Activated naive CD4-positive, alpha-beta T cell treated with anti-CD3 and anti-CD28 coated beads for 36 hours (primary cell): ENCODE measurements at places on chromosomes 12 and 14.

GRCh38 chr12:49146406-49146805 lies 15.2 kb upstream of the TUBA1B start:
- H3K27ac ChIP-seq = no peak overlapping the region
- peaks cover 3% of the 10 kb centered on the region for H3K36me3 ChIP-seq
- no peak overlapping the region for H3K4me3 ChIP-seq
- peaks cover 2% of the 10 kb centered on the region for H3K4me1 ChIP-seq

- H3K27ac ChIP-seq = no peak overlapping the region
- H3K27me3 ChIP-seq = no peaks in the 10 kb centered on the region
- H3K36me3 ChIP-seq = no peaks in the 10 kb centered on the region
Measured at GRCh38 chr12:81530352-81530751, 228.8 kb downstream of the PPFIA2 start.

GRCh38 chr12:92065018-92065499 lies 80.6 kb downstream of the BTG1 start:
- H3K27ac ChIP-seq = peak overlapping the region; percentile 84
- H3K36me3 ChIP-seq = peaks cover 11% of the 10 kb centered on the region
- DNase-seq = peak; percentile 86
- H3K27me3 ChIP-seq = no peaks in the 10 kb centered on the region

GRCh38 chr14:100719976-100720520 lies 6.6 kb upstream of the DLK1 start:
- peaks cover 15% of the 10 kb centered on the region for H3K27me3 ChIP-seq
- no peak for DNase-seq
- no peak overlapping the region for H3K27ac ChIP-seq
- no peak overlapping the region for H3K4me3 ChIP-seq
- H3K36me3 ChIP-seq = no peaks in the 10 kb centered on the region

DNA sequence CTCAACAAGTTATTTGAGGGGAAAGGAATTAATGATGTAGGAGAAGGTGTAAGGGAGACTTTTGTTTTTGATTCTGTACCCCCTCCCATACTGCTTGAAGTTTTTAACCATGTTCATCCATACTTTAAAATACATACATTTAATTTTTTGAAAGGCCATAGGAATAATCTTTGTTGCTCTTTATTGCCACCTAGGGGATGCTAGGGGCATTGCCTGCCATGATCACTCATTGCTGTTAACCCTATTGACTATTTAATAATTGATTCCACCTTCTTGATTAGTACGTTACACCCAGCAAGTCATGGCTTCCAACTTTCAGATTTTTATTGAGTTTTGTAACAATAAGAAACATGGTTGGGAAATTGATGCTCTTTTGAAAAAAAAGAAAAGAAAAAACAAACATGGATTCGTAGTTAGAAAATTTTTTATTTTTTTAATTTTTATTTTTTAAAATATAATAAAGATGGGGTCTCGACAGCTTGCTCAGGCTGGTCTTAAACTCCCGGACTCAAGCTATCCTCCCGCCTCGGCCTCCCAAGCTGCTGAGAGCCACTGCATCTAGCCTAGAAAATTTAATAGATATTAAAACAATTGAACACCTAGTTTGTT lies 8.5 kb upstream of the PRKAB1 start:
- H3K36me3 ChIP-seq = no peaks in the 10 kb centered on the region
- DNase-seq = peak; percentile 69
- no peaks in the 10 kb centered on the region for H3K27me3 ChIP-seq
- no peaks in the 10 kb centered on the region for H3K4me1 ChIP-seq
- H3K4me3 ChIP-seq = no peak overlapping the region

DNA sequence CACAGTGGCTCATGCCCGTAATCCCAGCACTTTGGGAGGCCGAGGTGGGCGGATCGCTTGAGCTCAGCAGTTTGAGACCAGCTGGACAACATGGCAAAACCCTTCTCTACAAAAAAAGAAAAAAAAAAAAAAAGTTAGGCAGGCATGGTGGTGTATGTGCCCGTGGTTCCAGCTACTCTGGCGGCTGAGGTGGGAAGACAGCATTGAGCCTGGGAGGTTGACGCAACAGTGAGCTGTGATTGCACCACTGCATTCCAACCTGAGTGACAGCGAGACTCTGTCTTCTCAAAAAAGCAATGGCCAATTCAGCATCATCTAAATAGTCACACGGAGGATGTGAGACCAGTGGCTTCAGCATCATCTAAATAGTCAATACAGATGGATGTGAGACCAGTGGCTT lies 10.4 kb upstream of the SAMD4A start:
- H3K27ac ChIP-seq = no peak overlapping the region
- no peaks in the 10 kb centered on the region for H3K36me3 ChIP-seq
- no peak overlapping the region for H3K4me3 ChIP-seq
- no peaks in the 10 kb centered on the region for H3K4me1 ChIP-seq

- peaks cover 10% of the 10 kb centered on the region for H3K4me1 ChIP-seq
- DNase-seq = no peak
- H3K27ac ChIP-seq = no peak overlapping the region
- H3K36me3 ChIP-seq = no peaks in the 10 kb centered on the region
- H3K27me3 ChIP-seq = peaks cover 16% of the 10 kb centered on the region
- H3K4me3 ChIP-seq = no peak overlapping the region
Measured at GRCh38 chr14:73249564-73250316, 12.4 kb downstream of the PAPLN start.

DNA sequence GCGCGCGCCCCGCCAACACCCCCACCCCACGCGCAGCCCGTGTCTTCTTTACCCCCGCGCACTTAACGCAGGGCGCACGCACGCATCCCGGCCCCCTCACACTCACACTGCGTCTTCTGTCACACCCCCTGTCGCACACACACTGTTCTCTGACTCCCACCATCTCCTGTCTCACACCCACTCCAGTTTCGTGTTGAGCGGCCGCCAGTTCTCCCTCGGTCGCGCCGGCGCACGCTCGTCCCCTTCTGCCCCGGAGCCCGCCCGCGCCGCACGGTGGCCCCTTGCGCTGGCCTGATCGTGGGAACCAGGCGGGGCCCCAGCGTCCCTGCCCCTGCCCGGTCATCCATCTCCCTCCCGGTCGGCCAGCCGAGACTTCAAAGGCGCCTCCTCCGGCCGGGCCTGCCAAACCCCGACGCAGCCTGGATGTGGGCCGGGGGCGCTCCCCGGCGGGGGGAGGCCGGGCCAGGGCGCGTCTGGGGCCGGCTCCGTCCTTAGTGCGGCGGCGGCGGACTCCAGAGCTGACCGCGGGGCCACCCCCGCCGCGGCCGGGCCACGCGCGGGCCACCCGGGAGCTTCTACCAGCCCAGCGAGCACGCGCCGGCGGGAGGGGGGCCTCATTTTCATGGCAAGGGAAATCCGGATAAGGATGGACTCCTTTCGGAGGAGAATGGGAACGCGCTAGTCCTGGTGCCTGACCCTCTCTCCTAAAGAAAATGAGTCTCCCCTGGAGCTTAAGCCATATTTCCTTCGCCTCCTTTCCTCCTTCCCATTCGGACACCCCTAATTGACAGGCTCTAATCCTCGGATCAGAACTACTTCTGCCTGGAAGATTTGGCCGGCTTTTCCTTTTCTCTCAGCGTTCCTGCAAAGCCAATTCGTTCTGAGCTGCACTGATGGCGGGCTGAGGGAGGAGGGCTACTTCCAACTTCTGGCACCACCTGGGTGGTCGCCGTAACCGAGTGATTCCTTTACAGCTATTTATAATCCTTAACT lies 82.0 kb upstream of the HMGA2 start:
- H3K36me3 ChIP-seq = no peaks in the 10 kb centered on the region
- H3K27ac ChIP-seq = no peak overlapping the region

DNA sequence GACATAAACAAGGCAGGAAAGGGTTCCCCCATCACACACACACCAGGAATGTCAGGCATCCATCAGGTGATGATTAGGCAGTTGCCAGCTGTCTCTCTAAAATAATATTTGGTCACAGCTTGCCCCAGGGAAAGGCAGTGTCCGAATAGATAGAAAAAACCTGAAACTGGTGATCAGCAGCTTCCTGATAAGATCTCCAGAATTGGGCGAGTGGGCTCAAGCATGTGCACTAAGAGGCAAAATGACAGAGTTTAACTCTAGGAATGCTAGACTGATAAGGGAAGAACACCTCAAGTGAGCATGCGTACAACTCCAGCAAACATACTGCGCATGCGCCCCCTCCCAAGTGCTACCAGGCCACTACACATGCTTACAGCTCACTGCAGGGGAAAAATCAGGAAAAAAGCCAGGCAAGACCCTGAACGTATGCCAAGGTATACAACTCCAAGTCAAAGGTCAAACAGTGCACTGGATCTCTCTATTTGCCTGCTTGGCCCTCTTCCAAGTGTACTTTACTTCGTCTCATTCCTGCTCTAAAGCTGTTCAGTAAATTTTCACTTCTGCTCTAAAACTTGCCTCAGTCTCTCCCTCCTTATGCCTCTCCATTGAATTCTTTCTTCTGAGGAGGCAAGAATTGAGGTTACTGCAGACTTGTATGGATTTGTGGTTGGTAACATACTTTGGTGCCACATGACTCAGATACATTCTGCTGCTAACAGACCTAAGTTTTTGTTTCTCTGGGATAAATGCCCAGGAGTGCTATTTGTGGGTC lies 73.5 kb upstream of the VASH1 start:
- H3K27ac ChIP-seq = no peak overlapping the region
- H3K4me3 ChIP-seq = no peak overlapping the region
- H3K36me3 ChIP-seq = no peaks in the 10 kb centered on the region
- no peaks in the 10 kb centered on the region for H3K4me1 ChIP-seq

DNA sequence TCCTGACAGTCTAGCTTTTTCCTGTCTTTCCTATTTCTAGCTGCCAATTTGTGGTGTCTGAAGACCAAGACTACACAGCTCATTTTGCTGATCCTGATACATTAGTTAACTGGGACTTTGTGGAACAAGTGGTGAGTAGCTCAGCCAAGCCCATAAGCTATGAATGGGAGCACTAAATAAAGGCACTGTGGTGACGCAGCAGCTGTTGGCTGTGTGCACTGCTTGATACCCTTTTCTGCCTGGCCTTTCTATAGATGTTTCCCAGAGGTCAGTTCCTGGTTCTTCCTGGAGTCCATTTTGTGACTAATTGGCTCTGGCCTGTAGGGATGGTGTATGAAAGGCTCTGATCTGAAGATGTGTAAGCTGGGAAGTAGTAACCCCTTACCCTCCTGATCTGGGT lies 20.5 kb downstream of the RNF10 start:
- no peak overlapping the region for H3K4me3 ChIP-seq
- DNase-seq = no peak
- H3K27me3 ChIP-seq = no peaks in the 10 kb centered on the region
- no peak overlapping the region for H3K27ac ChIP-seq
- H3K4me1 ChIP-seq = peaks cover 2% of the 10 kb centered on the region

DNA sequence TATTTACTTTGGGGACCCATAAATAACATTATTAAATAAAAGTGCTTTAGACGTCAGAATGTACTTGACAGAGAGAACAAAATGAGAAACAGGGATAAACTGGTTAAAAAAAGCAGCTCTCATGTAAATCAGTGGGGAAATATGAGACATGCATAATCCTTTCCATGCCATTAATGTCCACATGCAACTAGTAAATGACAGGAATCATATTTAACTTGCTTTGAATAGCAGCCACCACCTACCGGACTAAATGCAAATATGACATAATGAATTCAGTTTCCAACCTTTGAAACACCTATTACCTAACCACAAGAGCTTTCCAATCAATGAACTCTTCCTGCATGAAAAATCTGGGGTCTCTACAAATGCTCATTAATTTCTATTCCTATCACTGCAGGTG lies 19.6 kb downstream of the FGD6 start:
- peaks cover 6% of the 10 kb centered on the region for H3K4me1 ChIP-seq
- no peaks in the 10 kb centered on the region for H3K36me3 ChIP-seq
- H3K27ac ChIP-seq = no peak overlapping the region
- DNase-seq = no peak
